ENCODE measurements at places on chromosomes 4 and X. TPM values are rescaled to one million over a fixed set of nuclear protein-coding genes. Genes with fewer than 3 reads are reported as not detected.

SOWAHD gene
- 0.50 TPM for polyA plus RNA-seq

MGAT4D gene
- polyA plus RNA-seq: not detected

CPLX1 gene
- polyA plus RNA-seq: 3.3 TPM

NKX6-1 gene
- polyA plus RNA-seq: 0.14 TPM

ASB12 gene
- polyA plus RNA-seq: 0.44 TPM

C4orf51 gene
- not detected for polyA plus RNA-seq

ADGRG4 gene
- not detected for polyA plus RNA-seq

GLRA3 gene
- polyA plus RNA-seq: 0.06 TPM

SLC9A6 gene
- 21.4 TPM for polyA plus RNA-seq

UBL4A gene
- polyA plus RNA-seq: 34.8 TPM

XKRX gene
- 0.33 TPM for polyA plus RNA-seq

SAP30 gene
- 13.8 TPM for polyA plus RNA-seq

HMGN5 gene
- polyA plus RNA-seq: 32.6 TPM

MORF4L2 gene
- polyA plus RNA-seq: 307 TPM

DCTD gene
- 126 TPM for polyA plus RNA-seq

CT55 gene
- polyA plus RNA-seq: 0.45 TPM

POLN gene
- polyA plus RNA-seq: 3.1 TPM

NDNF gene
- polyA plus RNA-seq: 68.1 TPM

RBMX2 gene
- 31.7 TPM for polyA plus RNA-seq

ZXDA gene
- polyA plus RNA-seq: 5.2 TPM

C4orf36 gene
- polyA plus RNA-seq: 1.4 TPM

CXXC4 gene
- polyA plus RNA-seq: 10.1 TPM

DDX3X gene
- 233 TPM for polyA plus RNA-seq

PFKFB1 gene
- 0.41 TPM for polyA plus RNA-seq

CENPVL2 gene
- polyA plus RNA-seq: 0.10 TPM

Data from right renal pelvis (tissue), 4 donors.